ENCODE measurements at places on chromosomes 7 and 10.

- DNase-seq: no peak
Observed at GRCh38 chr7:85125176-85125575, 61.7 kb downstream of the SEMA3D start.

DNA sequence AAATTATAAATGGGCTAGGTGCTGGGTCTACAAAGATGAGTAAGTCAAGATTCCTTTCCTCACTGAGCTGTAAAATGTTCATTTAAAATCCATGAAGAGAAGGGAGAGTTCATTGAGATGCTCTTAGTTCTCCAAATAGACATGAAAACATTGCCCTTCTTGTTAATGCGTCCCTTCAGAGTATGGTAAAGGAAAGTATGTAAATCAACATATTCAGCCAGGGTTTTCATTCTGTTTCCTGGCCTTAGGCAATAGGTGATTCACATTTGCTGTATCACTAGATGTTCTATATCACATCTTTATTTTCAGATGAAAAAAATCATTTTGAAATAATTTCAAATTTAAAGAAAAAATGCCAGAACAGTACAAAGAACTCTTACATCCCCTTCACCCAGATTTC lies 5.4 kb downstream of the ANKIB1 start:
- no peak for DNase-seq

- no peak for DNase-seq
Observed at GRCh38 chr10:102148275-102148674, 3.9 kb upstream of the NOLC1 start.

- DNase-seq: peak; percentile 75
Observed at GRCh38 chr7:139645572-139646523, 122.4 kb downstream of the CLEC2L start.

GRCh38 chr10:84333864-84334451 lies 5.6 kb downstream of the CCSER2 start:
- DNase-seq: peak; percentile 35

DNA sequence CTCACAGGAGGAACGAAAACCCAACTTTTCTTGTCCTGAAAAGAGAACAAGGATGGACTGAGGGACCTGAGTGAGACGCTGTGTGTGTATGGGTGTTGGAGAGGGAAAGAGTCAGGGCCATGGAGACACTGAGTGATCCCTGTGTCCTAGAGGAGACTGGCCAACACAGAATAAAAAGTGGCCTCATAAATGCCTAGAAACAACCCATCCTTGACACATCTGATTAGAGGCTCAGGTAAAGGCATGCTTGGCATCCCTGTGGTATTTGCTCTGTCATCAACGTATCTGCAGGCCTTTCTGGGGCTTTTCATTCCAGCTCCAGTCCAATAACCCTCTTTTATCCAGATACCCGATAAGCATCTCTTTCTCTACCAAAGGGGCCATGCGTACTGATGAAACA lies 86.3 kb downstream of the FGFR2 start:
- no peak for DNase-seq

DNA sequence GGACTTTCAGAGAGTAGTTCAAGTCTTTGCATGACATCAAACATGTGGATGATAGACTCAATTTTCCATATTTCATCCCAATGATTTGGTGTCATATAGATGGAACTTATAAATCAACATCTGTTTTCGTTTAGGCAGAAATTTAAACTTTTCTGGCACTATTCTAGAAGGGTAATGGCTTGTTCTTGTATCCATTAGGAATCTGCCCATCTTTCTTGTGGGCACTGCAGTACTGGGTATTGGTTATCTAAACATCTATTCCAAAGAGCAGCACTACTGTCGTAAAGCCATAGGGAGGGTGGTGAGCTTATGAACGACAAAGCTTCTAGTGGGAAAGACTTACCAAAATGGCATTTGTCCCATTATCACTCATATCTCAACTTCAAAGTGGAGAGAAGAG lies 273.5 kb downstream of the TWIST1 start:
- DNase-seq: no peak

GRCh38 chr7:65325793-65326432 lies 47.7 kb upstream of the ZNF92 start:
- no peak for DNase-seq

- DNase-seq: no peak
Observed at GRCh38 chr10:96646301-96646700, 59.5 kb upstream of the TM9SF3 start.

DNA sequence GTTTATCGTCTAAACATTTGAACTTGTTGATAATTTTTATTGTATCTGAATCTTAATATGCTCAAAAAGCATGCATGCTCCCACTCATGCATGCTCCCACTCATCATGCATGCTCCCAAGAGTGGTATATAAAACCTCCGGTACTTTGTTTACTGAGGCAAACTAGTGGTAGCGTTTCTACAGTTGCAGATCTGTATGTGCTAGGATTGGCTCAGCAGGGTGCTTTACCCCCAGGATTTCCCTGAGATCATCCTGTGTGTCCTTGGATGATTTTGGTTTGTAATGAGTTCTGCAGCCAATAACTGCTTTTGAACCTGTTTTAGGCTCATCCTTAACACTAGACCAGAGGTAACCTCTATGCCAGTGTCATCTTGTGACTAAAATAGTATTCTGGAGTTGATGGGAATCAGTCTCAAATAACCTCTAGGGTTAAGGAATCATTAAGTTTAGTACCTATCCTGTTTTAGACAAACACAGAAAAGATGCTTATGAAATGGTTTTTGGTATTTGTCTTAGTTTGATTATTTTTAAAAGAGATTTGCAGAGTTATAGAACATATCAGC lies 40.4 kb downstream of the PHTF2 start:
- no peak for DNase-seq

DNA sequence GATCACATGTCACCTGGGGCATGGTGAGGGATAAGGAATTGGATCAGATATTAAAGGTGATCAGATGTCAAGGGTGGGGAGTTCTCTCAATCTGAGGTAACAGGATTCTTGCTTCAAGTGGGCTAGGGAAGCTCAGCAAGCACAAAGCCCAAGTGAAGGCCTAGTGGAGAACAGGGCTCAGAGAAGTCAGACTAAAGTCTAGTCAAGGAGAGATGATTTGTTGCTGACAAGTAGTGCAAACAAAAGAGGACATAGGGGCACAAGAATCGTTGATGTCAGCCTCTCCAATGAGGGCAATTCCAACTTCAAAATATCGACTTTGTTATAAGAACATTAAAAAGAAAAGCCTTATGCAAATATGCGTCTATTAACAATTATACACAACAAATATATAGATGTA lies 852.8 kb upstream of the CELF2 start:
- no peak for DNase-seq

DNA sequence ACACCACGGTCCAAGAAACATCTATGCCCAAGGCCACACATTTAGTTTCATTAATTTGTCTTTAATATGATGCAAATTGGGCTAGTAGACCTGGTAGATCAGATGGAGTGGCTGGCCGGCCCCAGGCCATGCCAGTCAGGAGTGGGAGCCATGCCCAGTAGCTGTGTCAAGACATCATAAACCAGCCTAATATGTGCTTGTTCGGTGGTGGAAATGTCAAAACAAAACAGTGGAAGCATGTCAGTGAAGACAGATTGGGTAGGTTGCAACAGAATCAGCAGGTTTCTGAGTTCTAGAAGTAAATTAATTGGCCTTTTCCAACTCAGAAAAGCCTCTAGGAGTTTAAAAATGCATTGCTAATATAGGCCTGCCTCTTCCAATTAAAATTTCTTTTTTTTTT lies 124.7 kb downstream of the NRP1 start:
- no peak for DNase-seq

DNA sequence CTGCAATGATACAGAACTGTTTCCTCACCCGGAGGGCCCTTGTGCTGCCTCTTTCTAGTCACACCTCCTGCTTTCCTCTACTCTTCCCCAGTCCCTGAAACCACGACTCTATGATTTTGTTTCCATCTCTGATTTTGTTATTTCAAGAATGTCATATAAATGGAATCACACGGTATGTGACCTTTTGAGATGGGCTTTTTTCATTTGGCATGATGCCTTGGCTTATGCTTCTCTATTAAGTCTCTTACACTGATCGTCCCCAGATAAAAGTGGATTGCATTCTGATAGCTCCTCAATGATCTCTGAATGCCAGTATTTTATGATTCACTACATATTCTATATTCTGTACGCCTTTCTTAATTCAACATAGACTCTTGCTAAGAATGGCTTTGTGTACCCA lies 78.2 kb downstream of the GALNT11 start:
- no peak for DNase-seq

- no peak for DNase-seq
Observed at GRCh38 chr10:30637881-30638467, 8.4 kb upstream of the LYZL2 start.

GRCh38 chr10:76245951-76246495 lies 814.6 kb downstream of the LRMDA start:
- DNase-seq: no peak

DNA sequence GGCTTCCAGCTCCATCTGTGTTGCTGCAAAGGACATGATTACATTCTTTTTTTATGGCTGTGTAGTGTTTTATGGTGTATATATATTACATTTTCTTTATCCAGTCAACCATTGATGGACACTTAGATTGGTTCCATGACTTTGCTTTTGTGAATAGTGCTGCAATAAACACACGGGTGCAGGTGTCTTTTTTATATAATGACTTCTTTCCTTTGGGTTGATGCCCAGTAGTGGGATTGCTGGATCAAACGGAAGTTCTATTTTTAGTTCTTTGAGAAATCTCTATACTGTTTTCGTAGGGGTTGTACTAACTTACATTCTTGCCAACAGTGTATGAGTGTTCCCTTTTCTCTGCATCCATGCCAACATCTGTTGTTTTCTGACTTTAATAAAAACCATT lies 189.7 kb downstream of the ACTR3B start:
- DNase-seq: no peak

DNA sequence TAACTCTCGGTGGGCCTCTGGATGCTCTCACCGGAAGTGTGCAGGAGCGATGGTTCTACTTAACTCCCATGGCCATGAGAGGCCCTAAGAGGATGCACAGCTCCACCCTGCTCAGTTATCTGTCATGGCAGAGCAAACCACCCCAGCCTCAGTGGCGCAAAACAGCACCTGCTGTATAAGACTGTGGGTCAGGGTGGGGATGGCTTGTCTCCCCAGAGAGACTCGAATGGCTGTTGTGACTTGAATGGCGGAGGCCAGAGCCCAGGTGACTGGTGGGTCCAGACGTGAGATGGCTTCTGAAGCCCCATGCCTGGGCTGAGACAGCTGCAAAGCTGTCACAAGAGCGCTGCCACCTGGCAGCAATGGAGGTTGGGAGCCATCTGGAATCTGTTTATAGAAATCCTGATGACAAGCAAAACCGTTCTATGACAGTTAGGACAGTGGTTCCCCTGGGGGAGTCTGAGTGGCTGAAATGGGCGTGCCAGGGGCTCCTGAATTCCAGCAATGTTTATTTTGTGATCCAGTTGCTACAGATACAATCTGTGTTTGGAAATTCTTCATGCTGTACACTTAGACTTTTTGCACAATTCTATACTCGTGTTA lies 490.5 kb downstream of the TCERG1L start:
- DNase-seq: no peak

GRCh38 chr7:143305423-143306070 lies 10.4 kb upstream of the CLCN1 start:
- peak; percentile 24 for DNase-seq

- no peak for DNase-seq
Observed at GRCh38 chr7:81956520-81956919, 186.7 kb upstream of the HGF start.

GRCh38 chr7:55163733-55164132 lies 144.9 kb downstream of the EGFR start:
- DNase-seq: no peak

DNA sequence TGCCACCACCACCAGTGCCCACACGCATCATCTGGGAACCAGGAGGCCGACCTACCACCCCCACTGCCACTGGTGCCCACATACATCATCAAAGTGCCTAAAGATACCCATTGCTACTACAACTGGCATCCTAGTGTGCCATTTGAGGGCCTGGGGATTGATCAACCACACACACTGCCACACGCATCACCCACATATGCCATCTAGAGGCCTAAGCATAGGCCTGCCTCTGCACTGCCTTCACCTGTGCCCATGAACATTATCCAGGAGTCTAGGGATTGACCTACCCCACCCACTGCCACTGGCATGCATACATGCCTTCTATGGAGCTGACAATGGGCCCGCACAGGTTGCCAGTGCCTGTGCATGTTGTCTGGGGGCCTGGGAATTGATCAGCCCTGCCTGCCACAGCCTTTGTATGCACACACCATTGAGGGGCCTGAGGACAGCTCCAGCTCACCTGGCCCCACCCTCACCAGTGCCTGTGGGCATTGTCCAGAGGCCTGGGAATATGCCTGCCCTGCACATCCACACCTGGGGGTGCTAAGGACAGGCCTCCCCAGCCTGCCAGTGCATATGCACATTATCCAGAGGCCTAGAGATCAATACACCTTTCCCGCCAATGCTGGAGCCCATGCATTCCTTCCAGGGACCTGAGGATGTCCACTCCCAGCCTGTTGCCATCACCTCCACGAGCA lies 64.3 kb upstream of the TRIL start:
- no peak for DNase-seq

DNA sequence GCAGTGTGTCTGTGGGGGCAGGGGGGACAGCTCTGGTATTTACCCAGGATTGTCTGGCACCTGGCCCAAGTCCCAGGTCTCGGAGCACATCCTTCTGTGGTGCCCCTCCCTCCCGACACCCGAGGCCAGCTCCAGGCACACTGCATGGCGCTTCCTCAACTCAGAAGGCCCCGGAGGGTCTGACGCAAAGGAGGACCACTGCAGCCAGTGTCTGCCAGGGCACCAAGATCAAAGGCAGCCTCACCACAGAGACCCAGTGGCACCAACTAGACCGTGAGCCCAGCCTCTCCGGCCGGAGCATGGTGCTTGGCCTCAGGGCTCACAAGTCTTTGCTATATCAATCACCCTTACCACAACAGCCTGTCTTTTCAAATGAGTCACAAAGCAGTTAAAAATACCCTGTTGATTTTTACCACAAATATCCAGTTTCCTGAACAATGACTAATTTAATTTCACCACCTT lies 99.3 kb upstream of the DDC start:
- DNase-seq: no peak

DNA sequence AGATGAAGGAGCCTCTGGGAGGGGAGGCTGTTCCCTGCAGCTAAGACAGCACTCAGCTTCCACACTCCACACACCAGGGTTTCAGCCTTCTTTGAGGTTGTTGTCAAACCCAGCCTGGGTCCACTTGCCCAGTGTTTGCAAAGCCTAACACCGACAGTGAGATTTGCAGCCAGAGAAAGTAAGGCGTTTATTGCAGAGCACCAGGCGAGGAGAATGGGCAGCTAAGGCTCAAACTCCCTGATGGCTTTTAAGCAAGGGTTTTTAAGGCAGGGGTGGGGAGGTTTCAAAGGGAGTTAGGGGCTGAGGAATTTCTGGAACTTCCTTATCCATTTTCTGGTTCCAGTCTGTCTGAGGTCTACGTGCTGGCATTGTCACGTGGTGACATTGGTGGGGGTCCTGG lies 4.7 kb upstream of the ZNF775 start:
- no peak for DNase-seq

DNA sequence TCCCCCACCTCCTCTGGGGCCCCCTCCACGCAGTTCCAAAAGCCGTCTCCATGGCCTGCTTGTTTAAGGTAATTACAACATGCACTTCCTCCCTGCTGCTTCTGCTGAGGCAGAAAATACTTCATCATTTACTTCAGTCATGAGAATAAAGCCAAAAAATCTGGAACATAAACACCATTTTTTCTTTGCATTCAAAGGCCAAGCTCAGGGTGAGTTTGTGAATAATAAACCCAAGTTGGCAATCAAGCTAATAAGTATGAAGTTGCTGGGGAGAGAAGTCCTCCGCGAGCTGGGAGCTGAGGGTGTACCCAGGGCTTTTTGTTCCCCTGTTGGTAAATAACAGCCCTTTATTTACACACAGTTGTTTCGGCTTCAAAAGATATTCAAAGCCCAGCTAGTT lies 70.5 kb downstream of the FAM204A start:
- no peak for DNase-seq

GRCh38 chr10:126496771-126497545 lies 108.7 kb upstream of the ADAM12 start:
- DNase-seq: no peak

All from stimulated activated CD4-positive, alpha-beta T cell treated with anti-CD3 and anti-CD28 coated beads, TNF-alpha, amount 100 ng/mL, for 4 hours (primary cell).